ENCODE measurements at places on chromosomes 11 and 22. TPM values are rescaled to one million over a fixed set of nuclear protein-coding genes. Genes with fewer than 3 reads are reported as not detected.

Gene UCP3
- 0.55 TPM for total RNA-seq

Gene OR56A1
- not detected for total RNA-seq

Gene RAB38
- total RNA-seq: 1.4 TPM

Gene MUC6
- total RNA-seq: not detected

Gene CDC42BPG
- total RNA-seq: under 0.01 TPM

Gene KDM4E
- total RNA-seq: not detected

Gene CNGA4
- total RNA-seq: 0.09 TPM

Gene GAL
- not detected for total RNA-seq

Data from smooth muscle cell of bladder (primary cell).